H9 (cell line): ENCODE measurements at places on chromosomes 5 and 9.

DNA sequence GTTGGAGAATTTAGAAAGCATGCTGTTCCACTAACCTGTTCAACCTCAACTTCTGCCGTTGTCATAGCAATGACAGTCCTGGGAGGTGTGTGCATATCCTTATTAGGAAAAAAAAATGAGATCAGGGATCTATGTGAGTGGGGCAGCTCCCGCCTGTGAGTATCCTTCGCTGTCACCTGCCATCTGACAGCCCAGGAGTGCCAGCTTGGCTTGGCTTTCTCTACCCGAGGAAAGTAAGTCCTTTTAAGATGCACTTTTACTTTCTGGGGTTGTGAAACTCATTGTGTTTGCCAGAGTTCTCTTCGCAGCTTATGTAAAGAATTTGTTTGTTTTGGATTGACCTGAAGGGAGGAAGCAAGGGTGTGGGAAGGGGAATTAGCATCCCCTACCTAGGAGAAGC is 21.8 kb downstream of the PCDHAC2 start:
- no peak for DNase-seq

DNA sequence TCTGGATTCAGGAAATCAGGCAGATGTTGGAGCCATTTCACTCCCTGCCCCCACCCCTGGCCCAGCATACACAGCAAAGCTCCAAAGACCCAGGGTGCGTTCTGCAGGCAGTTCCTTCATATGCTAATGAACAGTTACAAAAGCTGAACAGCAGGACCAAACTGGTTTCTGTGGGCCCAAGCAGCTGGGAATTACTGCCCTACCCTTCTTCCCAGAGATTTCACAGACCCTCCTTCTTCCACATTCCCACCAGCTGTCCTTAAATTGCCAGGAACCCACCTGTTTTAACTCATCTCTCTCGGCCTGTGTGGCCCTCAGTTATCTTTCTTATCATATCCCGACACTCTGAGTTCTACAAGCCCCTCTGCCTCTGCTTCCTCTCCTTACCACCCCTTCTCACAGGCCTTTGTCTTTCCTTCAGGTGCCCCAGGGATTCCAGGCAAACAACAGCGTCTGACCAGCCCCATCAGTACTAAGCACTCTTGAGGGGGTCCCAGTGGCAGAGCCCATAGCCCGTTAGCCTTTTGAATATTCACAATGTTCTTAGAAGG is 10.6 kb upstream of the F2RL1 start:
- DNase-seq, result peak; percentile 95

DNA sequence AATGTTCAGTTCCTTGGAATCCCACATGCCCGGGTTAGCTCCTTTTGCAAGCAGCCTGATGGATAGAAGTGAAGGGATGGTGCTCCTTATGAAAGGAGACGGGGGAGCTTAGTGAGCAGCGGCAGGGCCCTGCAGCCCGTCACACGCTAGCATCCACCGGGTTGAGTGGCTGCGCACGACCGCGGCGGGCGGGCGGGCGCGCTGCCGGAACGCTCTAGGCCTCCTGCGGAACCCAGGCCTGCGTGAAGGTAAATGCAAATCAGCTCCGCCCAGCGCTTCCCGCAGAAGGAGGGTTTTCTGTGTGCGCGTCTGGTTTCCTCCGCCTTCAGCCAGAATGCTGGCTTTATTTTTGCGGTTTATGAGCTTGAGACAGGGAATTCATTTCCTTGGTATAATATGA is 19.8 kb downstream of the IL12B start:
- DNase-seq, result peak; percentile 67

DNA sequence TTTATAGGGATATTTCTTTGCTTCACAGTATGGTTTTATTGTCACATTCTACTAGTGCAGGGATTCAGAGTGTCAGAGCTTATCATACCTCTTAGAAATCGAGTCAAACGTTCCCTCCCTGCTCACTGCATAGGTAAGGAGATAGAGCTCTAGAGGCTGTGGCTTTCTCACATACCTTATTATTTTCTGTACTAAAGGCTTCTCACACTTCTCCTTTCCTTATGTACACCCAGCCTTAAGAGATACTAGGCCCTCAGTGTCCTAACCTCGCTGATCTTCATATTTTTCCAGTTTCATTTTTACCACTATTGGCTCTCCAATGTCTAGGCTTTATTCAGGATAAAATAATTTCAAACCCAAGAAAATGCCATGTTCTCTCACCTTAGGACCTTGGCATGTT is 297.3 kb upstream of the RIOK2 start:
- no peak for DNase-seq

GRCh38 chr9:35690614-35691333 is 1.0 kb upstream of the TPM2 start:
- DNase-seq, result peak; percentile 66

DNA sequence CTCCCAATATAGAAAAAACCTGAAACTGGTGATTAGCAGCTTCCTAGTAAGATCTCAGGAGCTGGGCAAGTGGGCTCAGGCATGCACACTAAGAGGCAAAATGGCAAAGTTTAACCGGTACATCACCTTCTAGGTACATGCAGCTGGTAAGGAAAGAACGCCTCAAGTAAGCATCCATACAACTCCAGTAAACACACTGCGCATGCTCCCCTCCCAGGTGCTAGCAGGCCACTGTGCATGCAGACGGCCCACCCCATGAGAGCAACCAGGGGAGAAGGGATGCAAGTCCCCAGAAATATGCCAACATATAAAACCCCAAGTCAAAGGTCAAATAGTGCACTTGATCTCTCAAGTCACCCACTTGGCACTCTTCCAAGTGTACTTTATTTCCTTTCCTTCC is 228.6 kb upstream of the KIF2A start:
- DNase-seq, result no peak

DNA sequence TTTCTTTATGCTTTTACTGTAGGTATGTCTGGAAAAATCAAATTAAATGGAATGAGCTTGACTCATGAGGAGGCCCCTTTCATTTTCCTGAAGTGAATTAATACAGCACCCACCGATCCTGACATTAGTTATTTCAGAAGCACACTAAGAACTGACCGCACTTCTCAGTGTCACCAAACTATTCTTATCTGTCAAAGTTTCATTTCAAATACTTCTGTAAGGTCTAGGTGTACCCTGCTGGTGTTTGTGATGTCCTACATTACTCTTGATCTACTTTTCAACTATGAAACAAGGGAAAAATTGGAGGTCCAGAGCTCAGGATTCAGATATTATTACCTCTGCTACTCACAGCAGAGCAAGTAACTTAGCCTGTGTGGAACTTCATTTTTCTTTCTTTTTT is 1.8 kb upstream of the TEK start:
- no peak for DNase-seq

DNA sequence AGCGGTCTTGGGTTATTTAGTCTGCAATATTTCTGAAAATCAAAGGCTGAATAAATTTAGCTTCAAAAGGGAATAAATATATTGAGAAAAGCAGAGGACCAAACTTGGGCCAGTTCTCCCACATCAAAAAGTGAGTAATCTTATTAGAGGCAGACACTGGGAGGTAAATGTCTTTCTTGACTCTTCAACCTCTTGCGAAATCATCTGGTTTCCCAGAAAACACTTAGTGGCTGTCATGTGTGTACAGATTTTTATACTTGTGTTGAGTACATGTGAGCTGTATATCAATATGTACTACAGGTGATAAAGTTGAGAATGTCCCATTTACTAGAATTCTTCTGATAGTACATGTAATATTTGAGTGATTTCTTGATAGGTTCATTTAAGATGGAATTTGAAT is 454.9 kb downstream of the PRR16 start:
- DNase-seq, result no peak

- DNase-seq, result no peak
These were observed 402.7 kb upstream of the TNC start for GRCh38 chr9:115520646-115521045.

GRCh38 chr5:68141494-68141893 is 74.1 kb upstream of the PIK3R1 start:
- no peak for DNase-seq

GRCh38 chr5:40869384-40869783 is 28.2 kb downstream of the CARD6 start:
- no peak for DNase-seq

DNA sequence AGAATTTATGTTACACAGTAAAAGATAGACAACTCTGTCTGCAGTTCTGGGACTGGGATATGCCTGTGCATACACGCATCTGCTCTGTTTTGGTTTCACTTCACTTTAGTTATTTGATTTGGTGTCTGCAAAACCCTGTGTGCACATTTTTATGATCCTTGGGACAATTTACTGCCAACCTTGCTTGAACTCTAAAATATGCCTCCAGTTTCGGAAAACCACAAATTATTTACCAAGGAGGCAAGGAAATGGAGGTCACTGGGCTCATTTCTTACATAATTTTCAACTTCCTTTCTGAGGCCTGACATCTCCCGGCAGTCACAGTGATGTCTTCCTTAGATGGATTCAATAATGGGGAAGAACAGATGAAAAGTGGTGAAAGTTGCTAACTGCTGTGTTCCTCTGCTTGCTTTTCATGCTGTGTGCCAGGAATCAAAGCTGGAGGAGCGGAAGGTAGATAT is 61.2 kb upstream of the TAF11L2 start:
- no peak for DNase-seq

GRCh38 chr5:54764102-54765090 is 221.0 kb downstream of the ESM1 start:
- no peak for DNase-seq

DNA sequence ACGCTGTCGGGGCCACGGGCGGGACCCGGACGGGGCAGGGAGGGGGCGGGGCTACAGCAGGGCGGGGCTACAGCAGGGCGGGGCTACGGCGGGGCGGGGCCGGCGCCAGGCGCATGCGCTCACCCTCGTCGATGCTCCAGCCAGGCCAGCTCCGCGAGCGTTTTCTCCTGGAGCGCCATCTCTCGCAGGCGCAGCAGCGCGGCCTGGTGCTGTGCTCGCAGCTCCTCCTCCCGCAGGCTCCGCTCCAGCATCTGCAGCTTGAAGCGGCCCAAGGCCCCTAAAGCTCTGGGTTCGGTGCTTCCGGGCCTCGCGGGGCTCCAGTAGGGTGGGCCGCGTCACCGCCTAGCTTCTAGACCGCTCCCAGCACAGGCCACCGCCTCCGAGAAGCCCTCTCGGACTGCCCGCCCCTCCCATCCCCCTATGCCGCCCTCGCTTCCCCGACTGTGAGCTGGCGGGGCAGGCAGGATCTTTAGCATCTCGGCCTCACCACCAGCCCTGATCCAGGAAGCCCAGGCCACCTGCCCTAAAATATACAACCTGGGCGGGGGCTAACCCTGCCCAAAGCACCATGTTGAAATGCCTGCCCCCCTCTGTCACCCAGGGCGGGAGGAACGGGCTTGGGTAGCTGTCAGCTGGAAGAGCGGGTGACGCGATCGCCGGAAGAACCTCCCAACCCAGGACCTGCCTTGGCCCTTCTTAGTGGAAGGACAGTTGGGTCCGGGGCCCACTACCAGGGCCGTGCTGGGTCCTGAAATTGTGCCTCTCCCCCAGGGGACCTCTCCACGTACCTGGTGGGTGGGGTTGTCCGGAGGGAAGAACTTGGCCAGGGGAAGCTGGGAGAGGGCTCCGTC is 21.9 kb upstream of the QSOX2 start:
- DNase-seq, result peak; percentile 90

- no peak for DNase-seq
These were observed 91.1 kb downstream of the BASP1 start for GRCh38 chr5:17308326-17309065.

- no peak for DNase-seq
These were observed 12.5 kb upstream of the CARD9 start for GRCh38 chr9:136386018-136386417.

GRCh38 chr5:151022511-151023018 is 2.2 kb downstream of the GPX3 start:
- DNase-seq, result no peak

DNA sequence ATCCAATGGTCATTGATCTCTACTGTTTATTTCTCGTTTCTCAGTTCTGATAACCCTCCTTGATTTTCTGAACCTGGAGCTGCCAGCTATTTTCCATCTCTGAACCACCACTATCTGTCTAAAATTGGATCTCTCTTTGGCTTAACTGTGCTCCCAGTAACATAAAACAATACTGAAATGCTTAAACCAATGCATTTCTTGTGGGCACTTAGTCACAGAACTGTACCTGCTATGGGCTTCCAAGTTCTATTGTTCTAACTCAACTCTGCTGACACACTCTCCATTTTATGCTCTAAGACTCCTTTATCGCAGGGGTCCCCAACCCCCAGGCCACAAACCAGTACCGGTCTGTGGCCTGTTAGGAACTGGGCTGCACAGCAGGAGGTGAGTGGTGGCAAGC is 120.6 kb downstream of the LHFPL2 start:
- no peak for DNase-seq

- peak; percentile 34 for DNase-seq
These were observed 638 bp downstream of the MRPS30 start for GRCh38 chr5:44809215-44809955.

GRCh38 chr5:139708434-139708861 is 60.3 kb downstream of the CXXC5 start:
- no peak for DNase-seq

- DNase-seq, result no peak
These were observed 62.0 kb downstream of the CAVIN4 start for GRCh38 chr9:100639854-100640253.

DNA sequence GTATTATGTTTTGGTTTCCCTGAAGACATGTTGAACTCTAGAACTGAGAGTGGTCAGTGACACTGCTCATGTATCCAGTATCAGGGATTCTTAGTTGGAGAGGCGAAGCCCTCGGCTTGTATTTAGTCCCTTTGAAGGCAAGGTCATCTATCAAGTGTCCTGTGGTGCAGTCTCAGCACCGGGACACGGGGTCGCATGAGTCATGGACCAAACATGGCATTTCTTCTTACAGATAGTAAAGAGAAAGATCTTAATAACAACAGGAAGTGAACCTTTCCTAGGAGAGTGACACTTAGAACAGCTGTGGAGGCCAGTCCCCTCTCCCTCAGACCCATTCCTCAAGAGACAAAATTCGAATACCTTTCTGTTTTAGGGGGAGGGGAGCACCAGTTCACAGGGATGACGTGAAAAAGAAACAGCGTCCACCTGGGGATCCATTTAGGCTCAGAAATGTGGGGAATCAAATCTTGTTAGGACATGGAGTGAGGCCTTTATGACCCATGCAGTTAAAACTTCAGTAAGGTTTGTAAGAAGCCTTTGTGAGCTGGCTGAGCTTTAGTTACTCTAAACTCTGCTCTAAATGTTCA is 86.5 kb downstream of the ADGRV1 start:
- DNase-seq, result peak; percentile 79

- no peak for DNase-seq
These were observed 223.9 kb downstream of the SREK1 start for GRCh38 chr5:66367814-66368541.

- DNase-seq, result no peak
These were observed 2.3 kb downstream of the NMRK1 start for GRCh38 chr9:75085640-75086039.
